Activated T-cell treated with anti-CD3 and anti-CD28 coated beads, Interleukin-2, amount 50 U/mL, for 48 hours (primary cell): ENCODE measurements at places on chromosomes 6 and 20.

GRCh38 chr6:104484191-104484590 lies 375.5 kb downstream of the HACE1 start:
- DNase-seq, result no peak

GRCh38 chr20:43840382-43841070 lies 74.1 kb upstream of the TOX2 start:
- peak; percentile 57 for DNase-seq

- peak; percentile 25 for DNase-seq
These were observed 828 bp upstream of the DSTN start for GRCh38 chr20:17568972-17569521.

DNA sequence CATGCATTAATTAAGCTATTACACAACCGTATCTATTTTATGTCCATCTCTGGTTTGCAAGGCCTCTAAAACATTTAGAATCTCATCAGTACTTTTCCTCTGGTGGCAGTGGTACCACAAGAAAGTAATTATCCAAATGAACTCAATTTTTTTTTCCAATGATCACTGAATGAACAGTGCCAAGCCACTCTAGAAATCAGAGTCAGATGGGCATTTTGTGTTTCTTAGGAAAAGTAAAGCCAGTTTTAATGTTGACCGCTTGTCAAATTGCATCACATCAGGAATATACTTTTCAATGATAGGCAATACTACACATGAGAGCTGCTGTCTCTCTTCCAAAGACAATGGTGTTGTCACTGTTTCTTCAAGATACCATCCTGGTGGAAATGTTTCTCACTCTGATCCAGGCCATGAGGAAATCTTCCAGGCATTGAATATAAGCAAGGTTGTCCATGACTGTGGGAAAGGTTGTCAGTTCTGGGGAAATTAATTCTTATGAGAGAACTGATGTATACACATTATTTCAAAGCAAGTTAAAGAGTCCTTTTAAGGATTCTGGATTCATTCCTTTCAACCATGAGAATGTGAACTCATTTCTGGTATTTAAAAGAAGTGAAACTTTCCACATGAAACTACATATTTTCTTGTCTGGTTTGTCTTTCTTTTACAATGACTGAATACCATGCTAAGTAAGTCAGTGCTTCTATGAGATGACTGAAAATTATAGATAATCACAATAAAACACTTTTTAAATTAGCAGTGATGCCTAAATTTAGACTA lies 108.8 kb upstream of the TCF21 start:
- no peak for DNase-seq

- no peak for DNase-seq
These were observed 8.1 kb downstream of the BEND6 start for GRCh38 chr6:56963043-56963442.

DNA sequence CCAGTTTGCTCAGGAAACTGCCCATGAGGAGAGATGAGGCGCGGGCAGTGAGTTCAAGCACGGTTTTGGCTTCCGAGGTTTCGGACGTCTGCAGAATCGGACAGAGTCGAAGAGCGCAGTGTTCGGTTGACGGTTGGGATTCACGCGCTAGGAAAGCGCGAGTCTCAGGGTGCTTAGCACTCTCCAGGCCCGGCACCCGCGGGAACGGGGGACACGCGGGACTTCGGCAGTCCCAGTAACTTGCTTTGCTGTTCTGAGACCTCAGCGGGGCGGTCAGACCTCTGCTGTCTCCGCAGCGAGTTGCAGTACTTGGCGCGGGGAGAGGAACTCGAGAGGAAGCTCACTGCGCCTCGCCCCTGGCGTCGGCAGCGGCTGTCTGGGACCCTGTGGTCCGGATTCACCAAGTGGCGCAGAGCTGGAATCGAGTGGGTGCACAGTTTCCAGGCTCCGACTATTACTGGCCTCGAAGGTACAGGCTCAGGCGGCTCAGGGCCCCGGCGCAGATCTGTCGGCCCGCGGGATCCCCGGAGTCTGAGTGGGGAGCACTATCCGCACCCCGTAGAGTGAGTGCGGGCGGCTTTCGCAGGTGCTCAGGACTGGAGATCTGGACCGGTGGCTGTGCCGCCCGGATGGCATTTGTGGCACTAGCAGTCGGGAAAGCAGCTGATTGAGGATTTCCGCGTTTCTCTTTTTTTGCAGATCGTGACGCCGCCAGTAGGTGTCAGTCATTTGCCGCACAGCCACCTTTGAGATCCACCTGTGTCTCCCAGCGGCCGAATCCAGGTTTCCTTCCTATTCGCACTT lies at the start of gene POM121L2:
TSS of gene POM121L2 (minus strand) at position 128 of the 804 bp plus-strand sequence. CDS start at position 25, 103 bp downstream.
- peak; percentile 79 for DNase-seq

GRCh38 chr6:154914288-154914687 lies 80.8 kb upstream of the TIAM2 start:
- no peak for DNase-seq

- DNase-seq, result no peak
These were observed 44.3 kb upstream of the IRF4 start for GRCh38 chr6:347232-347631.

- no peak for DNase-seq
These were observed 22.8 kb upstream of the MBOAT1 start for GRCh38 chr6:20235041-20235440.

GRCh38 chr6:144064402-144065212 lies 30.8 kb downstream of the SF3B5 start:
- DNase-seq, result peak; percentile 86

GRCh38 chr6:137166247-137167098 lies 7.0 kb downstream of the IL22RA2 start:
- DNase-seq, result no peak

DNA sequence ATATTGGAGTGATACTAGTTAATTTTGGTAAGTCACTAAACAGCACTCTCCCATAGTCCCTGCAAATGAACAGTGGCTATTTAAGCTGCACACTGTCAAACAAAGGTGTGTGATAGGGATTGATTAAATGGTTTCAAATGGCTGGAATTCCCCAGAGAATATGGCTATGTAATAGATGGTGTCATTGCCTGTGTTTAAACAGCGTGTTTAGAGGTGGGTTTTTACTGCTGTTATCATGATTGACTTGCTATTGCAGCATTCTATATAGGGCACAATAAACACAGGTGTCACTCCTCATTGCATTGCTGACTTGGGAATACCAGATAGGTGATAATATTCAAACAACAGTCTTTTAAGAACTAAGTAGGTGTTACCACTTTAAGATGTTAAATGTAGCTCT lies 171.7 kb upstream of the MAN1A1 start:
- no peak for DNase-seq

- no peak for DNase-seq
These were observed 64.1 kb downstream of the C6orf118 start for GRCh38 chr6:165245287-165245686.
